Stimulated activated CD8-positive, alpha-beta memory T cell treated with anti-CD3 and anti-CD28 coated beads, Interleukin-7, amount 100 ng/mL, for 1 hour (primary cell): ENCODE measurements at places on chromosomes 5 and 9.

DNA sequence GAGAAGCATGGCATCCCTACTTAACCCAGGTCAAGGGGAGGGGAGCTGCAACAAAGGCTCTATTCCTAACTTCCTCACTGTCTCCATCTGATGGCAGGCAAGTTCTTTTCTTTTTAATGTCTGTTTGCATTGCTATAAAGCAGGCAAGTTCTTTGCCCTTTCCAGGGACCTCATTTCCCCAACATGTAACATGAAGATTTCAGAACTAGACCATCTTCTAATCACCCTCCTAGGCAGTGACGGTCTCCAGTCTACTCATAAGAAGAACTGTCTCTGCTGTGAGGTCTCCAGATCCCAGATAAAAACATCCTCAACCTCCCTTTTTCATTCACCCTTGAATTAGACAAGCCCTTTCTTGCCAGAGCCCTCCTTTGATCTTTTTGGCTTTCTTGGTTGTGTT is 42.1 kb downstream of the PPP1R2B start:
- no peak for DNase-seq

DNA sequence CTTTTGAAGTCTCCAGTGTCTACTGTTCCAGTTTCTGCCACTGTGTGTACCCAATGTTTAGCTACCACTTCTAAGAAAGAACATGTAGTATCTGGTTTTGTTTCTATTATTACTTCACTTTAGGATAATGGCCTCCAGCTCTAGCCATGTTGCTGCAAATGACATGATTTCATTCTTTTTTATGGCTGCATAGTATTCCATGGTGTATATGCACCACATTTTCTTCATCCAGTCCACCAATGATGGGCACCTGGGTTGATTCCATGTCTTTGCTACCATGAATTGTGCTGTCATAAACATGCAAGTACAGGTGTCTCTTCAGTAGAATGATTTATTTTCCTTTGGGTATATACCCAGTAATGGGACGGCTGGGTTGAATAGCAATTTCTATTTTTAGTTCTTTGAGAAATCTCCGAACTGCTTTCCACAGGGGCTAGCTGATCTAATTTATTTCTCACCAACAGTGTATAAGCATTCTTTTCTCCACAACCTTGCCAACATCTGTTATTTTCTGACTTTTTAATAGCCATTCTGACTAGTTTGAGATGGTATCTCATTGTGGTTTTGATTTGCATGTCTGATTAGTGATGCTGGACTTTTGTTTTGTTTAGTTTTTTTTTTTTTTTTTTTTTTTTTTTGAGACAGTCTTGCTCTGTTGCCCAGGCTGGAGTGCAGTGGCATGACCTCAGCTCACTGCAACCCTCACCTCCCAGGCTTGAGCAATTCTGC is 68.9 kb downstream of the WDR41 start:
- DNase-seq, result no peak

DNA sequence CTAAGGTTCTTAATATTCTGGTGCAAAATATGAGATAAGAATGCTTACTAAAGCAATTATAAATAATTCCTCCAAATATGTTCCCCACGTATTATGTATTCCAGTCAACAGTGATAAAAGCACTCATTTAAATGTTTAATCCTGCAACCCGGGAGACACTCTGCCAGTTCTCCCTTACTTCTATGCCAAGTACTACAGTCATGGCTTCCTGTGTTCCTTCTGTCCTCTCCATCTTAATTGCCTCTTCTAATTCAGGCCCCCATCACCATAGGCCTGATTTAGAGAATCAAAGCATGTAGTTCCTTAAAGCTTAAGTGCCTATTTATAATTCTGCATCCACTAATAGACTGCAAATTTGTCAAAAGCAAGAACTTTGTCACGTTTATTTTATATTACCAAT is 474.8 kb downstream of the SEMA5A start:
- no peak for DNase-seq

DNA sequence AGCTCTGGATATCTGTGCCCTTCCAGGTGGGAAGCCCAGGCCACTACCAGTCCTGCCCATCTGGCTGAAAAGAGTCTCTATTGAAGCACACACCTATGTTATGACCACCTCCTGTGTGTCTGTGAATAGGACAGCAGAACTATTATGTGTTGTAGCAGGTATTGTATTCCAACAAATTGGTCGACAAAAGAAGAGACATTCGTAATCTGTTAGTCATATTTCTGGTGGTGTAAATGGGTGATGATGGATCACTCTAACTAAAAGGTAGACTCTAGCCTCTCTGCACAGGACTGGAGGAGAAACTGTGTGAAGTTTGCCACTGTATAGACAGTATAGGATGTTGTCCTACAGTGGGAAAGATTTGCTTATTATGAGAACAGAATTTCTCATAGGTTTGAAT is 416.1 kb downstream of the TMEM38B start:
- no peak for DNase-seq

DNA sequence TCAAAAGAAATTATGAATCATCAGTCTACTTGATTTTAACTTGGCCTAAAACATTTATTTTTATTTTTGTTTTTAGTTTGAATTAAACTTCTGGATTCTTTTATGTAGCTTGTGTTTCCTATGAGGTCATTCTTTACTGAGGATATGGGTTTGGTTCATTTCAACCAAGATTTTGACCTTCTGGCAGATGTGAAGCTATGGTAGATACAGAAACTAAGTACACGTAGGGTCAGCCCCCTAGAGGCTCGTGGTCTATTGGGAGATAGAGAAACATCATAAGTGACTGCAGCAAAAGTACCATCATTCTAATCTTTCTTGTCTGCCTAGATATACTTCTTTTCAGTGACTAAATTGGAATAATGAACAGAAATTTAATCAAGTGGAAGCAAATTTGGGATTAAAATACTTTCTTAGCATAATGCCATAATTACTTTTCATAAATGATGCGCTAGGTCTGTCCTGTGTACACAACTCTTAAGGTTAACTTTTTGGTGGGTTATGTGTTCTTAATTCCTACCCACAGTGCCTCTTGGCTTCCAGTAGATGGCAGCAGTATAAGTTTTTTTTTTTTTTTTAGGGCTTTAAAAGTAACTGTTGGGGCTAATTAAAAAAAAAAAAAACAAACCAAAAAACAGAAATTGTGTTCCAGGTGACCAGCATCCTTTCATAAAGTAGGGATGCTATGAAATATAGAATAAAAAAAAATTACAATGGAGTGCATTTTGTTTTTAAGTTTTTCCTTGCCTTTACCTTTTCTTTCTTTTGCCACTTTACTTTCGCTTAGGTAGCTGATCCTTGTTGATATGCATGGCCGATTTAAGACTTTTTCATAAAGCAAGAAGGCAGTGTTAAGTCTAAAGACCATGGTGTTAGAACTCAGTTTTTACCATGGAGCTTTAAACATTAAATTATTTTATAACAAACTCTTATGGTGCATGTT is 49.9 kb downstream of the LRRTM2 start:
- no peak for DNase-seq

GRCh38 chr5:142512043-142513042 is 173.5 kb downstream of the FGF1 start:
- DNase-seq, result no peak

DNA sequence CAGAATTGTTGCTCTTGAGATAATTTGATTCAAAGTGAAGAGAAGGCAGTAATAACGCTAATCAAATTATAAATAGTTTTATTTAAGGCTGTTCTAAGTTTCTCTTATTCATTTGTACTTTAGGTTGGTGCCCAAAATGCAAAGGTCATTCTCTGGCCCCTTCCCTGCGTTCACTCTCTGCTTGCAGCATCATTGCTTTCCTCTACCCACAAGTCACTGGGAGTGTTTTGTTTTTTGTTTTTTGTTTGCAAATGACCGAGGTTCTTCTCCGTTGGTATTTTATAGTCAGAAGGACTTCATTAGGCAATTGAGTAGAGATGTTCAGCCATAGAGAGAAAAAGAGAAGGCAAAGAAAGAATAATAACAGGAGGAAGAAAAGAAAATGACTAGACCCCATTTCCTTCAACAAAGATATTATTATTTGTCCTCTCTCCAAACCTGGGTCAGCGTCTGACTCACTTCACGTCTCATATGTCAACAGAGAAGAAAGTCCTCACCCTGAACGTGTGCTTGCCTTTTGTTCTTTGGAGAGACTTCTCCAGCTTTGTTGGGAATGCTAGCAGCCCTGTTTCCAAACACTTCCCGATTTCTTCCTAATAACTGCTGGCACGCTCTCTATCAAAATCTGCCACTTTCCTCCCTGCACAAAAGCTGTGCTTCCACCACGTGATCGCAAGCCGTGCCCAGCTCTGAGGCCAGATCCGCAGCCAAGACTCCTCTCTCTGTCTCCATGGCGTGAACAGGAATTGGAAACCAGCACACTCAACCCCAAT is 119.8 kb downstream of the EBF1 start:
- DNase-seq, result no peak

DNA sequence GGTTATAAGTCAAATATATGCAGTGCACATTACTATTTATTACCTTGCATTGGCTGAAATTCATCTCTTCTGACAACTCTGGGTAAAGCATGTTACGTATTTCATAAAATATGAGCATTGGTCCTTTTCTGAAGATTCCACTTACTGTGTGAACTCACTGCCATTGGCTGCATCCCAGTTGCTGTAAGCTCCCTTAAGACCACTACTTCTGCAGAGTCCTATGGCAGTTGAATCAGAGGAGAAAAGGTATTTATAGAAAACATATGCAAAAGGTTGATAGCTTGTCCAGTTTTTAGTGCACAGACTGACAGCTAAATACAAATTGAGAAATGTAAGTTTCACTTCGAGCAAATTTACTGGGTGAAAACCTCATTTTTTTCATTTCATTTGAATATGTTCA is 394.6 kb upstream of the ARRDC3 start:
- DNase-seq, result no peak

DNA sequence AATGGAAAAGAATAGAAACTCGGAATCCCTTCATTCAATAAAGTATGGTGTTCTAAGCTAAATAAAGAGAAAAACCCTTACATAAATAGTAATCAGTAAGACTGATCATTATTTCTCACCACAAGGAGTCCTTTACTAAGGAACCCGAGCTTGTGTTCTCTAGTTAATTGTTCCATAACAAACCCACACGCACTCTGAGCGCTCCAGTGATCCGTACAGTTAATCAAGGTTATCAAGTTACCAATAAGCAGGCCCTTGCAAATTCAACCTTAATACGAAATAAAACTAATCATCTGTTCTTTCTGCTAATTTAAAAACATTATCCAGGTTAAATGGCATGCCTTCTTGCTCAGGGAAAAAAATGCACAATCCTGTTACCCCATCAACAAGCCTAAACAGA is 224.4 kb downstream of the FRMD3 start:
- no peak for DNase-seq

GRCh38 chr5:172035049-172035448 is 28.6 kb upstream of the FBXW11 start:
- no peak for DNase-seq

- DNase-seq, result no peak
Observed at GRCh38 chr9:73059247-73059646, 92.4 kb upstream of the ANXA1 start.

GRCh38 chr5:8505196-8505595 is 636.2 kb downstream of the MTRR start:
- DNase-seq, result no peak

GRCh38 chr5:58241389-58241788 is 218.5 kb downstream of the PLK2 start:
- DNase-seq, result no peak

DNA sequence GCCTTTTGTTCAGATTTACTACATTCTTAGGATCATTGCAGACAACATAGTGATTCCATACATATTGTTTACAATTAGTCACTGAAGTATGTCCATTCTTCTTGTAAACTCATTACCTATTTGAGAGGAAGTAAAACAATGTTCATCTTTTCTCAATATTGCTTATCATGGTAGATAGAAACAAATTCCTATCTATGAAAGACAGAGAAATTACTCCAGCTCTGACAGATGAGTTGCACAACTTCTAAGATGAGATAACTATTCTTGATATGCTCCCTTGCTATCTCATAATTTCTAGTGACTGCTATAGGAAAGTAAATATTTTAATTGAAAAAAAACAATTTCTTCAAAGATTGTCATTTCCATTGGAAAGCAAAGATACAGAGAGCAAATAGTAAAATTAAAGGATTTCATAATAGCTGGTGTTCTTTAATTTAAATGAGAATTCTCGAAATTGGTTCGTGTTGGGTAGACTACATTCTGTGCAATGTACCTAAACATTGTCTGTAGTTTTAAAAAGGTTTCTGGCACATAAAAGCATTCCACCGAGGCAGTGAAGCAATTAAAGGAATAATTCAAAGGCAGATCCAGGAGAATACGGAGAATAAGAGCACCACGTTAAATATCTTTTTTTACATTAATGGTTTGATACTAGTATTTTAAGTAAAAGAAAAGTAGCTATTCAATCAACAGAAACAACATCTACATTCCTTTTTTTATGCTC is 1029.1 kb upstream of the ACO1 start:
- DNase-seq, result no peak

GRCh38 chr9:69370430-69370829 is 45.4 kb downstream of the ENTREP1 start:
- no peak for DNase-seq

- DNase-seq, result no peak
Observed at GRCh38 chr5:80985600-80986228, 25.6 kb downstream of the RASGRF2 start.

GRCh38 chr5:15554542-15554941 is 54.6 kb downstream of the FBXL7 start:
- no peak for DNase-seq

- no peak for DNase-seq
Observed at GRCh38 chr9:18238752-18239447, 235.1 kb upstream of the ADAMTSL1 start.

GRCh38 chr5:99724732-99725290 is 796.0 kb upstream of the CHD1 start:
- no peak for DNase-seq

DNA sequence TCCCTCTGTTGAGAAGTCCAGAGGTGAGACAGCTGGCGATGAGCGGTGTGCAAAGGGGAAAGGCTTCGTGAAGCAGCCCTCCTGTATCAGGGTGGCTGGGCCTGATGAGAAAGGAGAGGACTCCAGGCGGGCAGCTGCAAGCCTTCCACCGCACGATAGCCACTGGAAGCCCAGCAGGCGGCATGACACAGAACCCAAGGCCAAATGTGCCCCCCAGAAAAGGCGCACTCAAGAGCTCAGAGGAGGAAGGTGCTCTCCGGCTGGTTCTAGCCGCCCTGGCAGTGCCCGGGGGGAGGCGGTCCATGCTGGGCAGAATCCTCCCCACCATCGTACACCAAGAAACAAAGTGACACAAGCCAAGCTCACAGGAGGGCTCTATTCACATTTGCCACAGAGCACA is 60.3 kb downstream of the TEX10 start:
- DNase-seq, result no peak
